ENCODE measurements at places on chromosomes 11 and 22.

GRCh38 chr11:65730461-65730860 is 9.9 kb upstream of the RNASEH2C start:
- DNase-seq, result no peak

DNA sequence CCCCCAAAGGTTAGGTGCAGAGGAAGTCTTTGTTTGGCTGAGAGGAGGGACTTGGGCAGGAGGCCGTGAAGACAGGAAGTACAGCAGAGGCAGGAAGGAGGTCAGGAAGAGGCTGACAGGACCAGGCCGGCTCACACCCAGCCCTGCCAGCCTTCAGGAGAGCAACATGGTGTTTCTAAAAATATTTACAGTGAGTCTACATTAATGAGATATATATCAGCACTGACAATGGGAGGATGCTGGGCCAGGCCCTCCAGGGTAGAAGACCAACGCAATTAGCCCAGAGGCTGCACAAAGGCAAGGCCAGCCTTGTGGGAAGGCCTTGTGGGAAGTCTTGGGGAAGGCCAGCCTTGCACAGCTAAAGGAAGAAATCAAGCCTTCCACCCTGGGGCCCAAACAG is 7.9 kb upstream of the APLNR start:
- no peak for DNase-seq

- no peak for DNase-seq
Measured at GRCh38 chr22:39503630-39504029, 1.5 kb downstream of the MIEF1 start.

DNA sequence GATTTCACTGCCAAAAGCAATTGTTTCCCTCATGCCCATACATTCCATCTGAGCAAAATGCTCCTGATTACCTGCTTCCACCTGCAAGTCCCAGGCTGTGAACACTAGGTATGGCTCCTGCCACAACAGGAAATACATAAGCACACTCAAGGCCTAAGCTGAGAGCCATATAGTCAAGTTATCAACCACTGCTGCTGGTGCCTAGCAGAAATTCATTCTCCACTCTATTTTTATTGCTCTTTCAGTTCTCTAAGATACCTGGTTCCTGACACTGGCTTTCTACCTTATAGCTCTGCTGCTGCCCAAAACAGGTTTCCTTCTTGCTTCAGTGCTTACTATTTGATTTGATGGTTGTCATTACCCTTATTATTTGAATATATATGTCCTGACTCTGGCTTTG is 31.6 kb downstream of the SLC36A4 start:
- DNase-seq, result no peak

GRCh38 chr11:74055938-74056337 is 47.1 kb upstream of the UCP3 start:
- DNase-seq, result no peak

DNA sequence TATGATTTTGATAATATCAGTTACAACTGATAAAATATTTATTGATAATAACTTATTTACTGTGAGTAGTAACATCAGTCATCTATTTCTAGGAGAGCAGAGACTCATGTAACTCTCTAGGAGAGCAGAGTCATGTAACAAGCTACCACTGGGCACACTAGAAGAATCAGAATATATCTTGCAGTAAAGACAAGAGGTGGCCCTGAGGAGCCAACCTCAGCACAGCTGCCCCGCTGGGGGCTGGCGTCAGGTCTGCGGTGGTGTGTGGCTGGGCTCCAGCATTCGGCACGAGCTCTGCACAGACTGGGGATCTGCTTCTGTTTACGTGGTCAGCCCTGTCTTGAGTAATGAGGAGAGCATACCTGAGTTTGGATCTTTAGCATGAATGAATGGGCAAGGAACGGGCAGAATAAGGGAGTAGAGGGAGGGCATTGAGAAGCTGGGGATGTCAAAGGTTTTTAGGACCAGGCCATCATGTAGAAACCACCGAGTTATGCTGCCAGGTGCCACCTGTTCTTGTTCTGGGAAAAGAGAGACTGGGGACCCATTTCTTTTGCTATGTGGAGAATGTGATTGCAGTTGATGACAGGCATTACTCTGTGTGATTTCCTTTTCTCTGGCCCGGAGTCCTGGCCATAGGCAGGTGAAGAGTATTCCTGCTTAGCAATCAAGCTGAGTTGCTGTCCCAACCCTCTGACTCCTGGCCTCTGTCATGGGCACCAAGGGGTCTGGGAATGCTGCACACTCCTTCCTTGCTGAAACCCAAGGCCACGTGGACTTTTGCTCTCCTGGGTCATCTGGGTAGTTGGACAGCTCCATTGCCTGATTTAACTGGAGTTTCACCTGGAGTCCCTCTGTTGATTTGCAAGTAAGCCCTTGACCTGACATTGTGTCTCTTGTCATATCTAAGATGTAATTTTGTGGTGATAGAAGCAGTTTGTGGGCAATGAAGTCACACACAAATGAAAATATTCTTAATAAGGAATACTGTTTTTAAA is 50.9 kb upstream of the HEPHL1 start:
- no peak for DNase-seq

- no peak for DNase-seq
Measured at GRCh38 chr11:31780480-31780971, 30.6 kb downstream of the PAX6 start.

GRCh38 chr11:15707971-15708370 is 593.2 kb downstream of the INSC start:
- no peak for DNase-seq

- DNase-seq, result no peak
Measured at GRCh38 chr22:49203091-49203858, 624.4 kb downstream of the BRD1 start.

DNA sequence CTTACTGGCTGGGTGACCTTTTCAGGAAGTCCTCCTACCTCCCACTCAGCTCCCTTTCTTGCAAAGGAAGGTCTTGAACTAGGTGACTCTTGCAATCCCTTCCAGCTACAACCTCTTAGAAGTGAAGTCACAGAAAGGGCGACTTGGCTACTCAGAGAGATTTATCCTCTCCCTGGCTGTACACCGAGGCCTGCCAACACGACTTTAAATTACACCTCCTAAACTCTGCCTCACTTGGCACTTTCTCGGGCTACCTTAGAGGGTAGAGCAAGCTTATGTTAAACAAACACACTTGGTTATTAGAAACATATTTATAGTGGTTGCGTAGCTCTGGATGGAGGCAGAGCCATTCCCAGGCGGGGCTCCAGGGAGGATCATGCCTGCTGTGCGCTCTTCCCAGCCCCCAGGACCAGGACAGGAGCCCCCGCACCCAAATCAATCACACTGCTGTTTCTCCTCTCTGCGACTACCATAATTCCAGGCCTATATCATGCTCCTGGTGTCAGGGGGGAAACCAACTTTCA is 358.4 kb downstream of the BUD13 start:
- DNase-seq, result no peak

DNA sequence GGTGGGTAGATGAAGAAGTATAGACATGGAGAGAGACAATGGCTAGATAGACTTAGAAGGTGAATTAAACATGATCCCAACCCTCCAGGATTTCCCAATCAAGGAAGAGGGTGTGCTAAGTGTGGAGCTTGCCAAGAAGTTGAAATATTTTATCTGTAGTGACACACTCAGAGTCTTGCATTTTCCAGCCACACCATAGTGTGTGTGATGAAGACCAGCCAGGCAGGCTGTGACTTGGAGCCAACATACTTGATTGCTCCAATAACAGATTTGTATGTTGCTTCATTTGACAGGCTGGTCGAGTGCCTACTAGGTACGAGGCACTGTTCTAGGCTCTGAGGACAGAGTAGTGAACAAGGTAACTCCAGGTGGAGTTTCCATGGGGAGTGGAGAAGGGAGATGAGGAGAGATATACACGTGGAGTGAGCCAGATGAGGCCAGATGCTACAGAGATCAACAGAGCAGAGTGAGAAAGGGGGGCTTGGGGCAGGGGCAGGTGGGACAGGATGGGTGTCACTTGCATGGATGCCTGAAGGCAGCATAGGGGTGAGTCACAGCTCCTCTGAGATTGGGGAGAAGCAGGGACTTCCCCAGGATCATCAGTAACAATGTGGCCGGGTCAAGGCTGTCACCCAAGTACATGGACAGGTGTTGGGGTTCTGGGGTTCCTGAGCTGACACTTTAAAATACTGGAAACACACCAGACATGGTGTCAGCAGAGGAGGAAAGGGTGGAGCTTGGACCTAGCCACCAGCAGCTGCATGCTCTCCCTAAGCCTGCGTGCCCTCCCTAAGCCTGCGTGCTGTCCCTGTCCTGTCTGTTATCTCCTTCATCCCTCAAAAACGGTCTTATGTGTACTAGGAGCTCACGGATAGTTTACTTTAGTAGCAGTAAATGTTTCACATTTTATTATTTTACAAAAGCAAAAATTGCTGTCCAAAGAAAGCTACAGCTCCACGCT is 23.6 kb downstream of the PDGFB start:
- DNase-seq, result no peak

DNA sequence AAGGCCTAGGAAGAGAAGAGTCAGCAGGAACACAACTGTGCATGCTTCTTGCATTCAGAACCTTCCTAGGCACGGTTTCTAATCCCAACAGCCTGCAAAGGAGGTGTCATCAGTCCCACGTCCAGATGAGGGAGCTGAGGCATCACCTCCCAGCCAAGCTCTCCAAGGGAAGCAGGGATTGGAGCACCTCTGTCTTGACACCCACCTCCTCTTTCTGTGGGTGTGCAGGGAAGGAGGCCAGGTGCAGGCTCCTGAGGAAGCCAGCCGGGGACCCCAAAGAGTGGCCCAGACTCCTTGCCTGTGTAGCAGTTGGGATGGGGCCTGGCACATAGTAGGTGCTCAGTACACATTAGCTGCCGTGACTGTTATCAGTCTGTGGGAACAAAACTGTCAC is 2.0 kb downstream of the PNPLA5 start:
- DNase-seq, result no peak

- DNase-seq, result no peak
Measured at GRCh38 chr11:130121445-130121978, 38.1 kb upstream of the ST14 start.

DNA sequence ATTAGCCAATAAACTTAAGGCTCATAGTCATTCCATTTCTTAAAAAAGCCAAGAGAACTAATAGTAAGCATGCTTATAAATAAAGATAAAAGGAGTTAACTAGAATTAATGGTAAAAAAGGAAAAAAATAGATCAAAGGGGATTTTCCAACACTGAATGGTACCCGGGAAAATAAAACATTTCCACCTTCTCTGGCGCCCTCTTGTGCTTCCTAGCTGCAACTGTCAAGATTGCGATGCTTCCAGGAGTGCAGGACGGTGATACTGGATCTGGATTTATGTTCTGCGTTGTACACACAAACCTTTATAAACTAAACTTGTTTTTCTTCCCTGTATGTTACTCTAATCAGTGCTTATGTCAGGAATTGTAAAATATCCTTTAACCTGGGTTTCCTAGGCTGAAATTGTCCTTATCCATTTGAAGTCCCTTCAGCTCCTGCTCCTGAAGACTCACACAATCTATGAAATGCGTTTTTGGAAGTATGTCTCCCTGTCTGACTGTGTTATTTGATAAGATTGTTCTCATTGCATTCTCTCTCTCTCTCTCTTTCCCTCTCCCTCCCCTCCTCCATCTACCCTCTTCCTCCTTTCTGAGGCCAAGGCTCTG is 9.6 kb upstream of the HTATIP2 start:
- DNase-seq, result no peak

- DNase-seq, result no peak
Measured at GRCh38 chr22:37897807-37898206, 8.3 kb upstream of the MICALL1 start.

- no peak for DNase-seq
Measured at GRCh38 chr22:22802339-22802970, 85.2 kb upstream of the IGLL5 start.

DNA sequence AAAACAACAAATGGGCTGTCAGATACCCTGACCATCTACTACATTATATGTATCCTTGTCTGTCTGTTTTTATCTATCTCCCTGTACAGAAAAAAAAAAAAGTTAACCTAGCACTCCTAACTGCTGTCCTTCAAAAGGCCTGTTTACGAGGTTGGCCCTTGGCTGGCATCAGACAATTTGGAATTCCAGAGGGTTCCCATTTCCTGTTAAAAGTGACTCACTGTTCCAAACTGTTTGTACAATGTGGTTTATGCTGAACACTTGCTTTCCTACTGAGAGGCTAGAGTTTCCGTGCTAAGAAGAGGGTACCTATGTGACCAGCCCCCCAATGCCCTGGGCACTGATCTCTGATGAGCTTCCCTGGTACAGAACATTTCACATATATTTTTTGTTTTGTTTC is 65.9 kb upstream of the HMGXB4 start:
- DNase-seq, result no peak

DNA sequence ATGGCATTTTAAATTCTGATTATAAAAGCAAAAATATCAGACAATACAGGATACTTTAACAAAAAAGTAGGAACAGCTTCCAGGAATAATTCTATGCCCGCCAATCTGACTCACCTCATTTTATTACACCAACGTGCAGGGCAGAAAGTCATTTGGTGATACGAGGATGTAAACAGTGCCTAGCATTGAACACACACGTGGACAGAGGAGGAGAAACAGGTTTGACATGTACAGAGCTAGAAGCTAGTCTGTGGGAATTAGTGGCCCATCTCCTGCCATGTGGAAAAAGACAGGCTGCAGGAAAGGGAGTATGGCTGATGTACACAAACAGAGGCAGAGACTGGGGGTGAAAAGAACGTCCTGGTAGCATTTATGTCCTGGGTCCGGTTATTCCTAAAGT is 9.0 kb upstream of the SPINDOC start:
- DNase-seq, result no peak

DNA sequence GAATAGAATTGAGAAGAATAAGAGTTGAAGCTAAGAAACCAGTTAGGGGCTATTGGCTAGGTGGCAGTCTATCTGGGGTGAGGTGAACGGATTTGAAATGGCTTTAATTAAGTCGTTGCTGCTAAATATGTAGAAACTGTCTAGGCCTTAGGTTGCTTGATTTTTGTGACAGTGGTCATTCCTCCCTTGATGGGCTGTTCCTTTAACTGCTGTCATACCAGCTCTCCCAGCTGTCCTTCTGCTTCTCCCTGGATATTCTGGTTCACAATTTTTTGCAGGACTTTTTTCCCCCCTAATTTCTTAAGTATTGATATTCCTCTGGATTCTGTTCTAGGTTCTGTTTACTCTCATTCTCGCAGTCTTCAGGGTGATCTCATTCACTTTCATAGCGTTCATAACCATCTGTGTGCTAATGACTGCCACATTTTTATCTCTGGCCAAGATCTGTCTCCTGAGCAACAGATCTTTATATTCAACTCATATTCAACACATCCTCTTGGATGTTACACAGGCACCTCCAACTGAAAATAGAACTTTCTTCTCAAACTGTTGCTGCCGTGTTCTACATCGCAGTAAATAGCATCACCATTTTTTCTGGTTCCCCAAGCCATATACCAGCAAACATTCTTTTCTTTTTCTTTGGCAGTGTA is 134.1 kb downstream of the UVRAG start:
- DNase-seq, result no peak

GRCh38 chr11:128585498-128586238 is 1.7 kb downstream of the ETS1 start:
- no peak for DNase-seq
